ENCODE measurements at places on chromosomes 7 and 10.

DNA sequence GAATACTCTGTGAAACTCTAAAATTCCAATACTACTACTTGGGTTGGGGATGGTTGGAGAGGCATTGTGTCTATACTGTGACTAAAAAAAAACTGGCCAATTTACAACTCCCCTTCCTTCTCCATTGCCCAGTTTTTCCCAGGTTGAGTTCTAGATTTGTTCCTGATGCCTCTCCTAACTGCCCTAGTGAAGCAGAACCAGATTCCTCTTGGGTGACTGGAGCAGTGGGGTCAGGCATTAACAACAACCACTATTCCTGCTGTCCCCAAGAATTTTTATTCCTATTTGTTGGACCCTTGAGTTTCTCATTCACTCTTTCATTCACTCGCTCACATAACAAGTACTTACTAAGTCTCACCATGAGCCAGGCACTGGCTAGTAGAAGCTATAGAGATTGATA, 5.8 kb downstream of the GOT1 start:
- no peak for DNase-seq

GRCh38 chr7:29987083-29987482, 2.5 kb downstream of the SCRN1 start:
- no peak for DNase-seq

DNA sequence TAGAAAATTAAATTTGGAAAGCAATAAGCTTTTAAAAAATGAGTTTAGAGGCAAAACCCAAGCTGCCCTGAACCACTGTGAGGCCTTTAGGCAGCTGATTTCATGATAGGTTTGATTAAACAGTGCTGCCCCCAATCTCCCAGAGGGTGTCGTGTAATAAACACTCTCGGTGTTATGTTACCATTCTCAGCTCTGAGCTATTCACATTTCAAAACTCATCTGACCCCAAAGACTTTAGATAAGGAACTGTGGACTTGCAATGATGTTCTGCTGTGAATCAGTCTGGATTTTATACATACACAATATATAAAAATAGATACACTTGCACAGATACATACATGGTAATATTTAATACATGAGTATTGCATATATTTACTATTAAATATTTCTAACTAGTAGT, 120.4 kb downstream of the MALRD1 start:
- DNase-seq = no peak

DNA sequence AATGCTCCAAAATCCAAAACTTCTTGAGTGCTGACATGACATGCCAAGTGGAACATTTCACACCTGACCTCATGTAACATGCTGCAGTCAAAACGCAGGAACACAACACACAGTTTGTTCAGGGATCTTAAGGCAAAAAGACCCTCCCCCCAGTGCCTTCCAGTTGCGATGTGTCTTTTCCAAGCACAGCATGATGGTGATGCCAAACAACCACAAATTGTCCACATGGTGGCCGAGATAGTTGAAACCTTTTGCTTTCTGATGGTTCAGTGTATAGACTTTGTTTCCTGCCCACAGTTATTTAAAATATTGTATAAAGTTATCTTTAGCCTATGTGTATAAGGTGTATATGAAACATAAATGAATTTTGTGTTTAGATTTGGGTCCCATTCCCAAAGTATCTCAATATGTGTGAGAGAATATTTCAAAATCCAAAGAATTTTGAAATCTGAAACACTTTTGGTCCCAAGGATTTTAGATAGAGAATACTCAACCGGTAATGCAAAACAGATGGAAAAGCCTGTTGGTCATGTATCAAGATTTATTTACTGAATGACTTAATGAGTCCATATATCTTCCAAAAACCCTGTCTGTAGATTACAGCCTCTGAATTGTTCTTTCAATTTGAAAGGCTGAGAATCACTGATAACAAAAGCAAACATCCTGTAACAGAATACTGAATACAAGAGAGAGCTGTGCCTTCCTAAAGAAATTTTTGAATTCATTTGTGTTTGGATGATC, 93.4 kb upstream of the OIT3 start:
- DNase-seq = no peak

DNA sequence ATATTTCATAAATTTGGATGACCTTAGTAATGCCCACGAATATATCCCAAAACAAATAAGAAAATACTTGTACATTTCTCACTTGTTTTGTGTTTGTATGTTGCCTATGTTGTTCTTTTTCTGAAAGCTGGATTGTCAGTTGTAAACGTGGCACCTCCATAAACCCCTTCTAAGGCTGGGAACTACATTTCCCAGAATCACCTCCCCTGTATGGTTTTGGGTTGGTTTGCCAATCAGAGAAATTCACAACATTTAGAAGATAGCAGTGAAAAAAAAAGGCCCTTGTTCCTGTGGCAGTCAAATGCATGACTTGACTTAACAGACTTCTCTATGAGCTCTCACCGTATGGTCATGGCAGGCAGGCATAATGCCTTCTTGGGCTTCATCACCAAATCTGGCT, 676.3 kb upstream of the STEAP1 start:
- DNase-seq = no peak

DNA sequence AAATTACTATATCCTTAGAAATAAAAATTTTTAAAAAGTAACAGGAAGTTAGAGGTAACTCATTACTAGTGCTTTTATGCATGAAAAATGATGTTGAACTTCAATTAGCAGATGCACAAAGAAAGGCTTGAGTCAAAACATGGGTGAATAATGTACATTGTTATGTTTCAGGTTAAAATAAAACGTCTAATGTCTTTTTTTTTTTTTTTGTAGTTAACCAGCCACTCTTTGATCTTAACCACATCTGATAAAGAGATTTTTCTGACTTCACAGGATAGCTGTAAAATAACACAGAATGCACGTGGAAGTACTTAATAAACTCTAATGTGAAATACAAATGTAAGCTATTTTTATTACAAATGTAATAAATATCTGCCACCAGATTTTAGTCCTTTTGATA, 61.7 kb downstream of the GSAP start:
- peak; percentile 52 for DNase-seq

GRCh38 chr7:123746055-123746454, 2.7 kb downstream of the WASL start:
- no peak for DNase-seq

DNA sequence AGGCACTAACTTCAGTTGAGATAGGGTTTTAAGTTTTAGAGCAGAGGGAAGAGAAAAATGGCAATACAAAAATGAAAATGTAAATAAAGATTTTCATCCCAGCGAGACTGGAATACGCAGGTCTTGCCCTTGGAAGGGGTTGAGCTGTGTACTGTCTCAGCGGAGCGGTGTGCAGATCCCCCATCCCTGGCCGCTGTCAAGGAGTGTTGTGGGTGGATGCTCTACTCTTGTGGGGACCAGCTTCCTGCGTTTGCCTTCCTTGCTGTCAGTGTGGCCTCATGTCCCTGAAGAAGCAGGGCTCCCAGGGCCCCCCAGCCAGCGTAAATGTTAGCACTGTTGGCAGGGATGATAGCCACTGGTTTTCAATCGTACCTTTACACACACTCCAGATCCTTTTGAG, 249.7 kb upstream of the PITRM1 start:
- no peak for DNase-seq

- DNase-seq = peak; percentile 22
Observed at GRCh38 chr10:72328045-72328828, 26.5 kb downstream of the DNAJB12 start.

GRCh38 chr10:60189861-60190475, 199.7 kb downstream of the ANK3 start:
- no peak for DNase-seq

DNA sequence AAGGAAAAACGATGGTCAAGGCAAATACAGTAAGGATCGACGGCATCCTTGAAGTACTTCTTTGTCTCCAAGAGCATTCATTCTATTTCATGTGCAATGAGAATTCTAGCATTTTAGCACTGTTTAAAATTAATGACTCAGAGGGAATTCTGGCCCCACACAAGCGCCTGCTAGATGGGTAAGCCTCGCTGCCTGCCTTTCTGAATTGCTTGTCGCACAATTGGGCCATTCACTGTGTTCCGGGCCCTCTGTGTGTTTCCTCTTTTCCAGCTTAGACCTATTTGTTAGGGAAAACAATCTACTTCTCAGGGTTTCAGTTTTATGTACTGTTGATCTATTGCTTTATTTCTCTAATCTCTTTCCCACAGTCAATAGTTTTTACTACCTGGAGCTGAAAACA, 204.7 kb upstream of the ZNF32 start:
- no peak for DNase-seq

DNA sequence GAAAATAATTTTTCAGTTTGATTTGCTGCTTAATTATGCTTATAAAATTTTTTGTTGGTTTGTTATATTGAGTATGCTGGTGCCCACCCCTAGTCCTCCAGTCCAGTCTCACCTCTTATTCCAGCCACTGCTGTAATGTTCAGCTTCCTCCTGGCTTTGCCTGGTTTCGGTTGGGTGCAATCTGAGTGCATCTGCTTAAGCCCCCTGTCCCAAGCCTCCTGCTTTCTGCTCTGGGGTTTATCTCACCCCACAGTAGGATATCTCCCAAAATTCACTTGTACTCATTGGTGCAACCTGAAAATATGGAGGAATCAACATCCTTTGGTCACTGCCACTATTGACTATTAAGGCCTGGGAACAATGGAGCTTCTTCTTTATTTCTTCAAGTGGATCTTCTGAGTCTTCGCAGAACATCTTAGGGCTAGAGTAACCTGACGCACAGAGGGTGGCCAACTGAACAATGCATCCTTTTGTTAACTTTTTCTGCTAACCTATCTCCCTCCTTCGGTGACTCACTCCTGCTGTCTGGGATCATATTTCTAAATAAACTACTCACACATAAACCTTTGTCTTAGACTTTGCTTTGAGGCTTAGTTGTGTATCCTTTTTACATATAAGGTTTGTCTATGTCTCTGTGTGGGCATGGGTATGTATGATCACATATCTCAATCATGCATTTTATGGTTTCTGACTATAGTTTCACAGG, 19.1 kb upstream of the SOSTDC1 start:
- DNase-seq = no peak

- DNase-seq = no peak
Observed at GRCh38 chr7:139811066-139811465, 18.0 kb upstream of the TBXAS1 start.

Data from CD4-positive, alpha-beta T cell treated with Interleukin-15 for 4 hours (primary cell).